Ureter (tissue), 1 donor: ENCODE measurements at places on chromosomes 2 and 18. TPM values are rescaled to one million over a fixed set of nuclear protein-coding genes. Genes with fewer than 3 reads are reported as not detected.

Gene ZNF385B
- total RNA-seq, result 0.83 TPM

GRCh38 chr2:122203523-122203922 is 448.1 kb downstream of the TSN start:
- DNase-seq, result no peak

GRCh38 chr2:74037379-74037860 is 52.7 kb downstream of the TET3 start:
- no peak for DNase-seq

- no peak for DNase-seq
These were observed 137.7 kb downstream of the THNSL2 start for GRCh38 chr2:88307817-88308216.

DNA sequence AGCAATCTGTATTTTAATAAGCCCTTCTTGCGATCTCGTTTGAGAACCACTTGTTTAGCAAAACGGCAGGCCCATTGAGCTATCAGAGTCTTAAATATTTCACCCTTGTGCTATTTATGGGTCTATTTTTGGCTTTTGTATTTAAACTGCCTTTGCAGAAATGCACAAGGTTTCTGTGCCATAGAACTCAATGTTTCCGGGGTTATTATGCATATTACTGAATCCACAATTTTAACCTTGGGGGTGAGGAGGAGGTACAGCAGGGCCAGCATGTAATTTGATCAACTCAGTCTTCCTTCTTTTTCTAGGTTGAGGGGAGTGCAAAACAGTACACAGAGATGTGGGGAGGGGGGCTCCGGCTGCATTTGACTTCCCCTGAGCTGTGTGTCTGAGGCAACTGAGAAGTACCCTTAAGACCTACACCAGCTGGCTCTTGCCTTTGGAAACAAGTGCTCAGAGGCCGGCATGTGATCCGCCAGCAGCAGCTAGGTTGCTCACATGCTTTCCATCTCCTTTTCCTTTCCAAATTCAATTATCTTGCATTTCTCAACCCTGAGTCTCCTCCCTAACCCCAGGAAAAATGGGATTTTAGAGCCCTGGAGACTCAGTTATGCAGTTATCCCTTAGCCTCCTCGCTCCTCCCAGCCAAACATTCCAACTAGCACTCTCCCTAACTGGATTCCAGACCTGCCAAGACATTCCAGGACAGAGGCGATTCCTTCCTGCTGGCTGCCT is 103.0 kb downstream of the HNRNPLL start:
- DNase-seq, result no peak

GRCh38 chr2:239096676-239097427 is 249.0 kb downstream of the TWIST2 start:
- DNase-seq, result no peak

Gene IGFBP2
- total RNA-seq, result 210 TPM

Gene CNTNAP5
- total RNA-seq, result 1.5 TPM

GRCh38 chr2:8957628-8958027 is 45.9 kb downstream of the MBOAT2 start:
- no peak for DNase-seq

- DNase-seq, result no peak
These were observed 90.1 kb upstream of the L3MBTL4 start for GRCh38 chr18:6504605-6505497.

- no peak for DNase-seq
These were observed 17.0 kb downstream of the TNFAIP6 start for GRCh38 chr2:151374436-151374835.

DNA sequence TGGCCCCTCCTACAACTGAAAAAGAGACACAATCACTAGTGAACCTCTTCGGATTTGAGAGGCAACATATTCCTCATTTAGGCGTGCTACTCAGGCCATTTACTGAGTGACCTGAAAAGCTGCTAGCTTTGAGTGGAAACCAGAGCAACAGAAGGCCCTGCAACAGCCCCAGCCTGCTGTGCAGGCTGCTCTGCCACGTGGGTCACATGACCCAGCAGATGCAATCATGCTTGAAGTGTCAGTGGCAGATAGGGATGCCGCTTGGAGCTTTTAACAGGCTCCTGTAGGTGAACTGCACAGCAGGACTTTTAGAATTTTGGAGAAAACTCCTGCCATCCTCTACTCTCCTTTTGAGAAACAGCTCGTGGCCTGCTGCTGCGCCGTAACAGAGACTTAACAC is 578.6 kb upstream of the RAB6C start:
- no peak for DNase-seq

DNA sequence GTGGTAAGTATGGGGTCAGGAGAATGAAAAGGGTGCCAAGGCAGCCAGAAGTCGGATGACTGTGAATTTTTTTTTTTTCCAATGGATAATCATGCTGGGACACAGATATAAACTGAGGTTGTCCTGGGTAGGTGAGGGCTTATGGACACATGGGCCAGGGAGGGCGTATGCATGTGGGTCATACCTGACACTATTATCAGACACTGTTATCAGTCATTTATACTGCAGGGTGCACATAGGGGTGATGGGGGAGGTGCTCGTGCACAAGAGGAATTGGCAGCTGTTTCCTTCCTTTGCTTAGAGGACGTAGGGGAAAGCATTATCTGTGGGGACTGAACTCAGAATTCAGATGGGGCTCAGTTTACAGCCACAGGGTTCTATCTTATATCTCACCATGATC is 10.1 kb downstream of the CTIF start:
- DNase-seq, result no peak

- no peak for DNase-seq
These were observed 248.8 kb downstream of the ACKR3 start for GRCh38 chr2:236818281-236819045.

GRCh38 chr2:44954447-44954888 is 13.0 kb downstream of the SIX3 start:
- DNase-seq, result no peak

- no peak for DNase-seq
These were observed 916 bp upstream of the OSBPL1A start for GRCh38 chr18:24398540-24398939.

DNA sequence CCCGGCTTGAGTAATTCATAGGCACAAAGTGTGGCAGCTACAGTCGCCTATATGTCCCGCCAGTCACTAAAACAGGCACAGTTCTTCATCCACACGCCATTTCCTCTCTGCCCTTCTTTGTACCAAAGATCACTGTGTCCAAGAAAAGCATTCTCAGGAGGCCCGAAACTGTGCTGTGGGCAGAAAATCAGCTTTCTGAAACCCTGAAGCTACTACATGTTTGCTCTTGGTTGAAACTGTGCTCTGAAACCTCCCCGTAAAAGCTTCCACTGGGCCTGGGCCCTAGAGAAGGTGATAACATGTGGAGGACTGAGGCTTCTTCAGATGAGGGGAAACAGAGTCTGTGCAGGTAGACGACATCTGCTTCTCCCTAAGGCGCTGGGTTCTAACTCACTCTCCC is 75.6 kb upstream of the ID2 start:
- no peak for DNase-seq

Gene SPP2
- not detected for total RNA-seq

DNA sequence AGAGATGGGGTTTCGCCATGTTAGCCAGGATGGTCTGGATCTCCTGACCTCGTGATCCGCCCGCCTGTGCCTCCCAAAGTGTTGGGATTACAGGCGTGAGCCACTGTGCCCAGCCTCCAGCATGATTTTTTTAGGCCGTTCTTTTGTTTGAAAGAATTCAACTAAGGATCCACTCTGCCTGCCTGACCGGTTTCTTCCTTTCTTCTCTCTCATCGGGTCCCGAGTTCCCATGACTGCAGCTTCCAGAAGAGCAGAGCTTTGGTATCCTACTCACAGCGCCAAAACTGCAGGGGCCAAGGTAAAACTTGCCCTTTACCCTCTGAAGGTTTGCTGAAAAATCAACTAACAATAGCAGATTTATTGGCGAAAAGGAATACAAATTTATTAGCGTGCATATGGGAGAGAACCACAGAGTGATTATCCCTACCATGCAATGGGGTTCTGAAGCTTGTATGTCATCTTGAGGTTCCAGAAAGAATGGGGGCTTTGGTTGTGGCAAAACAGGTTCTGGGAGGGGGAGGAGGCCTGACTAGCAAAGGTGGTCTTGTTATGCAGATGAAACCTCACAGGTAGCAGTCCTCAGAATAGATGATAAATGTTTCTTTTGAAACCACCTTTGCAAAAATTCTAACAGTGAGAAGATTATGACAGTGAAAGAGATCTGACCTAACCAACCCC is 87.0 kb upstream of the MSH6 start:
- DNase-seq, result no peak

GRCh38 chr2:204897561-204897960 is 352.3 kb downstream of the PARD3B start:
- no peak for DNase-seq

Gene PTH2R
- total RNA-seq, result not detected

DNA sequence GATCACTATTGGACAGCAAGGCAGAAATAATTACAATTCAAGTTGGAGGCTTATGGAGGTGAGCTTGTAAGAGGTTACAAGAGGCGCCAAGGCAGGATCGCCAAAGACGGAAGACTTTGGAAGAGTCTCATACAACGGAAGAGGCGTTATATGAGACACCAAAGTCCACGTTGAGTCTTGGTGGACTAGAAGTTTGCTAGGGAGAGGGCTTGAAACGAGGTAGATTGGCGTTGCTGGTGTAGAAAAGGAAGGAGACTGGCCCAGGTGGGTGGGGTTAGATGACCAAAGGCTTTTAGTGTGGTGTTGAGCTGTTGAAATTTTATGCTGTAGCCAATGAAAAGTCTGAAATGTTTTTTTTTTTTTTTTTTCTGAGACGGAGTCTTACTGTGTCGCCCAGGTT is 1.4 kb downstream of the MSH2 start:
- no peak for DNase-seq

GRCh38 chr2:231646476-231646875 is 53.8 kb downstream of the TEX44 start:
- DNase-seq, result no peak

GRCh38 chr2:112709703-112710102 is 11.1 kb upstream of the NT5DC4 start:
- DNase-seq, result peak; percentile 7

DNA sequence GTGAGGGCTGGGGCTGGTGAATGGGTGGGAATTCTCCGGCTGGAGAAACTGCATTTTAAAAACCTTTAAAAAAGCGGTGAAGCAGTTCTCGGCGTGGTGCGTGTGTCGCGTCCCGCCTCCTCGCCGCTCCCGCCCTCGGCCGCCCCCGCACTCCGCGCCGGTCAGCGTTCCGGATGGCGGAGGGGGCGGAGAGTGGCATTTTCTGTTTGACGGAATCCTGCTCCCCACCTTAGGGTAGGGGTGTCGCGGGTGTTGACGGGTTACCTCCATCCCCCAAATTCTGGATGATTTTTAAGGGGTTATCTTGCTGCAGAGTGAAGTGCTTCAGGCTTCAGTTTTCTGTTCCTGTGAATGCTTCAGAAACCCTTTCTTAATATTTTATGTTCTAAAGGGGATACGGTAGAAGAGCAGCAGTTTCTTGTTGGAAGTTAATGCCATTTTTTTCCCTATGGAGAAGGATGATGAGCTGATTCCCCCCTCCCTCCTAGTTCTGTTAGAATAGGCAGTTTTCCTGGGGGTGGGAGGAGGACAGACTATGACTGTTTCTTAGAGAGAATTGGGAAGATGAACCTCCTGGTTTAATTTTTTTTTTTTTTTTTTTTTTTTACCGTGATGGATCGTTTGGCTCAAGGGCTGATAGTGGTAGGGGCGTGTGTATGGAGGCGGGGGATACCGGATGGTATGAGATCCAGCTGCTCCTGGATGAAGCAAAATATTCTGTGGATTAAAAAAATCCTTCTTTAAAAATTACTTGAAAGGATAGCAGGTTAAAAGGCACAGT is 756 bp downstream of the ABI2 start:
- no peak for DNase-seq

GRCh38 chr2:111024496-111024895 is 96.2 kb upstream of the BCL2L11 start:
- no peak for DNase-seq

GRCh38 chr2:153641046-153641445 is 162.5 kb upstream of the RPRM start:
- DNase-seq, result no peak

Gene DIPK1C
- total RNA-seq, result not detected

GRCh38 chr2:204453730-204454167 is 91.5 kb upstream of the PARD3B start:
- peak; percentile 62 for DNase-seq

Gene SERPINB10
- total RNA-seq, result not detected

Gene DPYSL5
- not detected for total RNA-seq

- no peak for DNase-seq
These were observed 146.3 kb upstream of the CELF4 start for GRCh38 chr18:37711766-37712505.

GRCh38 chr2:132665401-132666140 is 4.4 kb downstream of the LYPD1 start:
- DNase-seq, result no peak

- no peak for DNase-seq
These were observed 290.5 kb upstream of the KYNU start for GRCh38 chr2:142586693-142587580.

GRCh38 chr18:36333414-36333813 is 35.9 kb downstream of the FHOD3 start:
- DNase-seq, result no peak

DNA sequence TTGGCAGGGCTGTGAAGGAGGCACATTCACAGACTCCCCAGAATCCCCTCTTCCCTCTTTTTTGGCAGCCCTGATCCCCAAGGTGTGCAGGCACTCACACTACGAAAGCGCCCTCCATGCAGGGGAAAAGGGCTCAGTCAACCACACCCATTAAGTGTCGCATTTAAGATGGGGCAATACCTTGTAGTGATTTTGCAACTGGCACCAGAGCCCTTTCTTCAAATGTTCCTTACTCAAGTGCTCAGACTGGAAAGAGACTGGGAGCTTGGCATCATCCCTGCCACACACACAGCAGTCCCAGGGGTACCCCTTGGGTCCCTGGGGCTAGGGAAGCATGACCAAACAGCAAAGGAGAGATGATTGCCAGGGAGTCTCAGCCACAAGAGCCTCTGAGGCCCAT is 190.1 kb downstream of the HAUS1 start:
- DNase-seq, result no peak

Gene STARD6
- not detected for total RNA-seq

Gene COLEC11
- 2.4 TPM for total RNA-seq

GRCh38 chr2:86350751-86351150 is 13.3 kb upstream of the REEP1 start:
- DNase-seq, result no peak

Gene SLC9A4
- 23.5 TPM for total RNA-seq

Gene ABCG5
- not detected for total RNA-seq

GRCh38 chr2:20062615-20063545 is 11.5 kb upstream of the LAPTM4A start:
- no peak for DNase-seq

- DNase-seq, result no peak
These were observed 14.9 kb downstream of the LPIN2 start for GRCh38 chr18:2997846-2998564.

Gene LONRF2
- total RNA-seq, result 3.6 TPM
